ENCODE measurements at places on chromosomes 16 and 17.

GRCh38 chr17:27106982-27107360, 186.9 kb upstream of the WSB1 start:
- DNase-seq: no peak

GRCh38 chr17:74759243-74759801, 10.9 kb downstream of the NHERF1 start:
- DNase-seq: no peak

DNA sequence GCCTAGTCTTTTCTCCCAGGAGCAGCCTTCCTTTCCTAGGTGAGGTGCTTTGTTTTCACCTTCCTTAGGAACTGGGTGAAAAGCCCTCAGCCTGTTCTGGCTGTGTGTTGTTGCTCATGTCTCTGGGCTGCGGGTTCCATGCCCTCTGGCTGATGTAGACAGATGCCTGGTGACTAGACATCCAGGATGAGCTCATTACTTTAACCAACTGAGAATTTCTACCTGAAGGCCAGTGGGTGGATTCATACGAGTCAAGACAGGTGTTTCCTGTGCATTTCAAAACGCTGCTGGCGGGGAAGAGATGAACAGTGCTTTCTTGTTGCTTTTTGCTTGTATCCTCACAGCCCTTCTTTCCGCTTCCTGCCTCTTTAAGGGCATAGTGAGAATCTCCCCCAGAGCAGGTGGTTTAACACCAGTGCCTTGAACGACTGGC, 22.3 kb downstream of the SAP30BP start:
- DNase-seq: no peak

GRCh38 chr16:1554826-1555445, 21.5 kb downstream of the TMEM204 start:
- DNase-seq: no peak

- no peak for DNase-seq
Observed at GRCh38 chr17:49579522-49579921, 3.9 kb downstream of the NXPH3 start.

DNA sequence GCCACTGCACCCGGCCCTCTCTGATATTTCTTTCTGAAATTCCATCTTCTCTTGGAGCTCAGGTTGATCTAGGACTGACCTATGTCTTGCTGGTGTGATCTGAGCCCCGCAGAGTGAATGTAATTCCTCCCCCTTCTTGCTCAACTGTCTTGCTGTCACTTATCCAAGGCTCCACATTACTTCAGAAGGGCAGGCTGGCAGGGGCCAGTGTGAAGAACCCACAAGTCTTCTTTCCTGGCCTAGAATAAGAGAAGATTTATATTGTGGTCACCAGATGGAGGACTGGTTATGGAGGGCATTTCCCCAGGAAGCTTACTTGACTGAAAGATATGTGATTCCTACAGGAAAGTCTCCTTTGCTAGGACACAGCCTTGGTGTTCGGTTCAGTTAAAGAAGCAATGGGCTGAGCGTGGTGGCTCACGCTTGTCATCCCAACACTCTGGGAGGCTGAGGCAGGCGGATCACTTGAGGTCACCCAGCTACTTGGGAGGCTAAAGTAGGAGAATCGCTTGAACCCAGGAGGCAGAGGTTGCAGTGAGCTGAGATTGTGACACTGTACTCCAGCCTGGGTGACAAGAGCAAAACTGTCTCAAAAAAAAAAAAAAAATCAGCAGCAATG, 13.4 kb downstream of the ITGAL start:
- no peak for DNase-seq

DNA sequence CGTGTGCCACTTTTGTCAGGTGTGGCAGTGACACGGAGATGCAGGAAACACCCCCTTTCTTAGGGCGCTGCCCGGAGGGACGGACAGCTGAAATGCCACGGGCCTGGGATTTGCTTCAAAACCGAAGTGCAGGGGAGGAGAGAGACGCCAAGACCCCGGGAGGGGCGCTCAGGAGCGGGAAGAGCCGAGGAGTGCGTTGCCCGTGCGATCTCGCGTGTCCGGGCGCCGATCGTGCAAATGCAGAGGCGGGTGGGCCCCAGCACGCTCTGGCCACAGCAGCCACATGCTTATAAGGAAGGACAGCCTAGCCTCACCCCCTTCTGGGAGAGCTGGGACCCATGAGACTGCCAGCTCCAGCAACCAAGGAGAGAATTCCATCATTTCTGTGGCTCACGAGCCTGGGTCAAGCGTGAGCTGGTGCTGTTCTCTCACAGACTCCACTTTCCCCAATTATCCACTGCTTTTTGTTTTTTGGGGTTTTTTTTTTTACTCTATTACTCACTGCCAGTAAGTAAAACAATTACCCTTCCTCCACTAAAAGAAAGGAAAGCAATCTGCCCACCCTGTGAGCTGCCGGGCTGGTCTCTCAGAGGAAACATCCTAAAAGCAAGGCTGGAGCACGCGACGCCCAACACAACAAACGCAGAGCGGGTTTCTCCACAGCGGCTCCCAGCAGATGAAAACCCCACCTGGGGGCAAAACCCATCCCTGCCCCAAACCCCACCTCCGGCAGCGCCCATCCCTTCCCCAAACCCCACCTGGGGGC, 27.2 kb upstream of the C16orf95 start:
- DNase-seq: no peak

- no peak for DNase-seq
Observed at GRCh38 chr16:68373528-68374245, 62.9 kb downstream of the PRMT7 start.

DNA sequence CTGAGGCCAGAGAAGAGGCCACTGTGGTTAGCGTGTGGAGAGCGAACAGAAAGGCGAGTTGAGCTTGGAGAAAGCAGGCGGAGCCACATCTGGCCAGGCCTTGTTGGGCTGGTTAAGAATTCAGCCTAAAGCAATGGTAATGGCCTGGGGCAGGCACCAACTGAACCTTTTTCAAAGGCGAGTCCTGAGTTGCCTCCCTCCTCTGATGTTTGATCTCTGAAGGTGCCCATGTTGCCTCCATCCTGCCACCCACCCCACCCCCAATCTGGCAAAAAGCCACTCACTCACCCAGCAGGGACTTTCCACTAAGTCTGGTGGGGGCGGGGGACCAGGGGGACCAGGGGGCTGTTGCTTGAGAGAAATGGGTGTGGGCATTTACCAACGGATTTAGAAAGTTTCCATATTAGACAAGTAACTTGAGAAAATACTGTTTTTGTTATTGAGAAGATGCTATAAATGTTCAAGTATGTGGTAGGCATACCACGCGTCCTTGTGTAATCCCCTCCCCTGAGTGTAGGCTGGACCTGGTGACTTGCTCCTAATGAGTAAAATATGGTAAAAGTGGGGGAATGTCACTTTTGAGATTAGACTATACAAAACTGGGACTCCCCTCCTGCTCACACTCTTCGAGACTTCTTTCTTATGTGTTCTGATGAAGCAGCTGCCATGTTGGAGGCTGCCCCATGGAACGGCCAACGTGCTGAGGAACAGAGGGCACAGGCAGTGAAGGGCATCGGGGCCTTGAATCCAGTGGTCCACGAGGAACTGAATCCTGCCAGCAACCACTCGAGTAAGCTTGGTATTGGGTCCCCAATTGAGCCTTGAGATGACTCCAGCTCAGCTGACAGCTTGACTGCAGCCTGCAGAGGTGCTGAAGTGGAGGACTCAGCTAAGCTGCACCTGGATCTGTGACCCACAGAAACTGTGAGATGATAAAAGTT, 29.9 kb upstream of the TNS4 start:
- DNase-seq: no peak

GRCh38 chr16:143047-143446, 4.6 kb upstream of the NPRL3 start:
- no peak for DNase-seq

GRCh38 chr17:20074489-20074888, 65.3 kb downstream of the SPECC1 start:
- no peak for DNase-seq

GRCh38 chr17:81028506-81028858, 6.5 kb upstream of the BAIAP2 start:
- DNase-seq: no peak

Data from stromal cell of bone marrow (primary cell).